ENCODE measurements at places on chromosomes 2 and 18. TPM values are rescaled to one million over a fixed set of nuclear protein-coding genes. Genes with fewer than 3 reads are reported as not detected.

- no peak overlapping the region for H3K4me3 ChIP-seq
- no peak for DNase-seq
- no peaks in the 10 kb centered on the region for H3K36me3 ChIP-seq
- H3K27me3 ChIP-seq, result no peaks in the 10 kb centered on the region
- no peak overlapping the region for H3K27ac ChIP-seq
These were observed 33.9 kb downstream of the ARHGAP25 start for GRCh38 chr2:68768461-68768860.

GRCh38 chr18:3286159-3286558, 24.2 kb downstream of the MYL12B start:
- no peak overlapping the region for H3K4me3 ChIP-seq
- no peaks in the 10 kb centered on the region for H3K27me3 ChIP-seq
- H3K4me1 ChIP-seq, result peaks cover 15% of the 10 kb centered on the region
- H3K36me3 ChIP-seq, result no peaks in the 10 kb centered on the region
- no peak for DNase-seq

- H3K27ac ChIP-seq, result no peak overlapping the region
- H3K27me3 ChIP-seq, result no peaks in the 10 kb centered on the region
- H3K36me3 ChIP-seq, result no peaks in the 10 kb centered on the region
- H3K4me3 ChIP-seq, result no peak overlapping the region
These were observed 166.5 kb downstream of the SLC8A1 start for GRCh38 chr2:40285391-40285790.

- H3K27me3 ChIP-seq, result no peaks in the 10 kb centered on the region
- no peak overlapping the region for H3K27ac ChIP-seq
- peaks cover 24% of the 10 kb centered on the region for H3K4me1 ChIP-seq
- H3K4me3 ChIP-seq, result no peak overlapping the region
- DNase-seq, result no peak
These were observed 33.9 kb downstream of the PDIA6 start for GRCh38 chr2:10778724-10779115.

ANKRD30BL gene
- 0.22 TPM for total RNA-seq

PCARE gene
- total RNA-seq, result 0.09 TPM

HAT1 gene
- 28.3 TPM for total RNA-seq

Measured in muscle of leg (tissue), 16 donors.